Left renal pelvis (tissue), 4 donors: ENCODE measurements at places on chromosomes 5 and 9. TPM values are rescaled to one million over a fixed set of nuclear protein-coding genes. Genes with fewer than 3 reads are reported as not detected.

Gene IFNW1
- not detected for polyA plus RNA-seq

Gene F2R
- 44.0 TPM for polyA plus RNA-seq

Gene TMEM232
- polyA plus RNA-seq = 7.2 TPM

- DNase-seq = no peak
Measured at GRCh38 chr9:21923694-21924093, 70.5 kb downstream of the CDKN2A start.

DNA sequence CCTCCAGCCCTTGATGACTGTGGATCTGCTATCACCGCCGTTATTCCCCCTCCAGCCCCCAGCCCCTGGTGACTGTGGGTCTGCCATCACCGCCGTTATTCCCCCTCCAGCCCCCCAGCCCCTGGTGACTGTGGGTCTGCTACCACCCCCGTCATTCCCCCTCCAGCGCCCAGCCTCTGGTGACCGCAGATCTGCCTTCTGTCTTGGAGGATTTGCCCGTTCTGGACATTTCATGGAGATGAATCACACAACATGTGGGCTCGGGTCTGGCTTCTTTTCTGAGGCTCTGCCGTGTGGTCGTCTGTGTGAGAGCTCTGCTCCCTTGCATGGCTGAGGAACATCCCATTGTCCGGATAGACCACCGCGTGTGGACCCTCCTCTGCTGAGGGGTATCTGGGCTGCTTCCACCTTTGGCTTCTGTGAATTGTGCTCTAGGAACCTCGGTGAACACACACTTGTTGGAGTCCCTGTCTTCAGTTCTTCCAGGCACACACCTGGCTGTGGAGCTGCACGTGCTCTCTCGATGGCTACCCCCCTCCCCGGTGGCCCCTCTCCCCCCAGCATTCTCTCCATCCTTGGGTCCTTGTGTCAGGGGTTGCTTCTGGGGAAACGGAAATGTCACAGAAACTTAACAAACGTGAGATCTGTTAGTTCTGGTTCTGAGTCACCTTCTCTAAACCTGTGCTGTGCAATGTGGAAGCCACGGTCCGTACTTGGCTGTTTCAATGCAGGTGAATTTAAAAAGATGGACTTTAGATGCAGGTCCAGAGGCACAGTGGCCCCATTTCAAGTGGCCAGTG lies 105.3 kb upstream of the COL5A1 start:
- no peak for DNase-seq
